Tibial artery (tissue), 4 donors: ENCODE measurements at places on chromosomes 16 and 17.

GRCh38 chr17:39599004-39599664, 8.6 kb downstream of the NEUROD2 start:
- no peaks in the 10 kb centered on the region for H3K36me3 ChIP-seq
- no peak for DNase-seq
- H3K27ac ChIP-seq = no peak overlapping the region
- peaks cover 97% of the 10 kb centered on the region for H3K27me3 ChIP-seq
- peaks cover 14% of the 10 kb centered on the region for H3K4me1 ChIP-seq

GRCh38 chr16:24091125-24091524, 165.0 kb upstream of the CACNG3 start:
- no peak overlapping the region for H3K27ac ChIP-seq
- H3K27me3 ChIP-seq = no peaks in the 10 kb centered on the region
- no peaks in the 10 kb centered on the region for H3K4me1 ChIP-seq
- no peak overlapping the region for H3K4me3 ChIP-seq

DNA sequence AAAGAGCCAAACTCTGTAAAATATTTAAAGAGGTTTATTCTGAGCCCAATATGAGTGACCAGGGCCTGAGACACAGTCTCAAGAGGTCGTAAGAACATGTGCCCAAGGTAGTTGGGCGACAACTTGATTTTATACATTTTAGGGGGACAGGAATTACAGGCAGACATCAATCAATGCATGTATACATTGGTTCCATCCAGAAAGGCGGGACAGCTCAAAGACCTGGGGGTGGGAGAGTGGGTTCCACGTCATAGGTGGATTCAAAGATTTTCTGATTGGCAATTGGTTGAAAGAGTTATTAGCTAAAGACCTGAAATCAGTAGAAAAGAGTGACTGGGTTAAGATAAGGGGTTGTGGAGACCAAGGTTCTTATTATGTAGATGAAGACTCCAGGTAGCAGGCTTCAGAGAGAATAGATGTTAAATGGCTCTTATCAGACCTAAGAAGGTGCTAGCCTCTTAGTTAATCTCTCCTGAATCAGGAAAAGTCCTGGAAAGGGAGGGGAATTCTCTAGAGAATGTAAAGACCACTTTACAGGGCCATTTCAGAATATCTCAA, 32.4 kb downstream of the HSBP1 start:
- H3K27ac ChIP-seq = no peak overlapping the region
- H3K27me3 ChIP-seq = no peaks in the 10 kb centered on the region
- DNase-seq = peak; percentile 33
- H3K4me3 ChIP-seq = no peak overlapping the region

DNA sequence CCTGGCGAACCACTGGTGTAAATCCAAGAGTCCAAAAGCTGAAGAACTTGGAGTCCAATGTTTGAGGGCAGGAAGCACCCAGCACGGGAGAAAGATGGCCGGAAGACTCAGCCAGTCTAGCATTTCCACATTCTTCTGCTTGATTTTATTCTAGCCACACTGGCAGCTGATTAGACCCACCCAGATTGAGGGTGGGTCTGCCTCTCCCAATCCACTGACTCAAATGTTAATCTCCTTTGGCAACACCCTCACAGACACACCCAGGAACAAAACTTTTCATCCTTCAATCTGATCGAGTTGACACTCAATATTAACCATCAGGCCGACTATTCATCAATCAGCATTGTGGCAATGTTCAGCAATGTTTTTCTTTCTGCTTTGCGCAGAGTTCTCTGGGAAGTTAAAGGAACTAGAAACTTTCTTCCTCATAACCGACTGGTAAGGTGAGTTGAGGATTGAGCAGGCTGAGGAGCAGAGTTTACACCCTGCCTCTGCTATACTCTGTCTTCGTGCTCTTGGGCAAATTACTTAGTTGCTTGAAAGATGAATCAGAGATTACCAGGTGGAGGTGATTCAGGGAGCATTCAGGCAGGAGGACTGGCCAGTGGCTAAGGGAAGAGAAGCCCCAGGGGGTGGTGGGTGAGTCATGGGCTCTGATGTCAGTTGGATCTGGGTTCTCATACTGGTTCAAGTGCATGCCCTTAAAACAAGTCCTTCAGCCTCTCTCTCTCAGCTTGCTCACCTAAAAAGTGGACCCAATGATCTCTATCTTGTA, 28.2 kb upstream of the BRD7 start:
- H3K36me3 ChIP-seq = no peaks in the 10 kb centered on the region
- no peak overlapping the region for H3K4me3 ChIP-seq
- H3K4me1 ChIP-seq = no peaks in the 10 kb centered on the region

DNA sequence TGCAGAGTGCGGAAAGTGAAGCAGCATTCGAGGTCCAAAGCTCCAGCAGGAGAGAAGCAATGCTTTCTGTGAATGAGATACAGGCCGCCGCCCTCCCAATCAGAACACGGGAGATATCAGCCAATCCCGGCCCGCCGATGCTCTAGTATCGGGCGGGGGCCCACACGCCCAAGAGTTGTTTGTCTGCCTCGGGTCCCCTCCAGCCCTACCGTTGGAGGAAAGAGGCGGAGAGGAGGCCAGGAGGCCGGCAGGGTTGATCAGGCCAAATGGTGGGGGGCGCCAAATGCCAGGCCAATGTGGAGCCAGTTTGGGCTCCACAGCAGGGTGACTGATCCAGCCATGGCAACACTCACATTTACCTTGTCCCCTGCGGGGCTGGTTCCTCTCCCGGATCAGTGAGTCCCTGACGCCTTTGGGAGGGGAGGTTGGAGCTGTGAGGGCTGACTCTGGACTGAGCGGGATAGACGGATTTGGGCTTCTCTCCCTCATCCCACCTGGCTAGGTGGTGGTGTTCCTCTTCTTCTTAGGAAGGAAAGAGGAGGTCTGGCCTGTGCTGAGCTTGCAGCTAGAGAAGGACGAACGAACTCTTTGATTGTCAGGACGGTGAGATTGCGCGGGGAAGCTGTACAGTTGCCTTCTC, 10.4 kb upstream of the CUEDC1 start:
- H3K27ac ChIP-seq = no peak overlapping the region
- H3K36me3 ChIP-seq = no peaks in the 10 kb centered on the region
- no peak overlapping the region for H3K4me3 ChIP-seq

GRCh38 chr16:31880322-31880979, 6.8 kb downstream of the ZNF267 start:
- no peak overlapping the region for H3K4me3 ChIP-seq
- no peaks in the 10 kb centered on the region for H3K27me3 ChIP-seq
- no peak for DNase-seq
- H3K27ac ChIP-seq = peak overlapping the region; percentile 21
